Activated T-cell treated with anti-CD3 and anti-CD28 coated beads, Interleukin-2, amount 50 U/mL, for 72 hours (primary cell): ENCODE measurements at places on chromosomes 7 and 10. TPM values are rescaled to one million over a fixed set of nuclear protein-coding genes. Genes with fewer than 3 reads are reported as not detected.

Gene GJC3
- total RNA-seq, result 0.58 TPM

Gene HYAL4
- total RNA-seq, result 0.48 TPM

Gene KCNMA1
- total RNA-seq, result 0.55 TPM

Gene CALN1
- total RNA-seq, result not detected

Gene NME8
- not detected for total RNA-seq

- DNase-seq, result peak; percentile 34
- peaks cover 20% of the 10 kb centered on the region for H3K4me1 ChIP-seq
- peaks cover 26% of the 10 kb centered on the region for H3K27me3 ChIP-seq
- peak overlapping the region; percentile 90 for H3K4me3 ChIP-seq
- no peak overlapping the region for H3K27ac ChIP-seq
Observed at GRCh38 chr10:89207801-89208551, 859 bp upstream of the CH25H start.

DNA sequence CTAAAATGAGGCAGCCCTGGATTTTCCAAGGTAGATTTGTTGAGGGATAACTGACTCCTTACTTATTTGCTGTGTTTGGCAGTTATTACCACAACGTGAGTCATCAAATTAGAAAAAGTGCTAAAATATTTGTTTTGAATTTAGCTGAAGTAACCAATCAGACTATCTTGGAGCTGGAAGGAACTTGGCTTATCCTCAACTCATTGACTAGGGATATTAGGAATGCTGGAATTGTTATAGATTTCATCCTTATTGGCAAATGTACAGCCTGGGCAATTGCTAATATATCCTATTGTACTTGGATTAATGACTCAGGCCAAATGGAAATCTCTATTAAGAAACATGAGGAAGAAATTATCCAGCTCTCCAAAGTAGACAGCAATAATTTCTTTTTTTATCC, 1189.0 kb upstream of the LRRN3 start:
- H3K27me3 ChIP-seq, result no peaks in the 10 kb centered on the region
- no peaks in the 10 kb centered on the region for H3K4me1 ChIP-seq

DNA sequence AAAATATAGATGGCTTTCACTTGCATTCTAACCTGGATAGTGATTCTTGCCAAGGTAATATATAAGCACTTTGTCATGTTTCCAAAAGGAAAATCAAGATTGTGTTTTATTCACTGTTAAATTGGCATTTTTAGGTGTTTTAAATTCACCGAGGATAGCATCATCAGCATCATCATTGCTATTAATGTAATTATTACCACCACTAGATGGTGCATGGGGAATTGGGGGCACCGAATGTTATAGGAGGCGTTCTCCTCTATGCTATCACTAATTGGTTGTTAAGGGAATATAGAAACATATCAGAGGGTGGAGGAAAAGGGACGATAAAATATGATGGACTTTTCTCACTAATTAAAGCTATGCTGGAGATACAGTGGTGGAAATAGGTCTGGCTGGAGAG, 95.5 kb downstream of the CELF2 start:
- H3K27me3 ChIP-seq, result no peaks in the 10 kb centered on the region
- H3K27ac ChIP-seq, result peak overlapping the region; percentile 82
- H3K36me3 ChIP-seq, result peaks cover 2% of the 10 kb centered on the region
- peak overlapping the region; percentile 78 for H3K4me3 ChIP-seq
- peaks cover 27% of the 10 kb centered on the region for H3K4me1 ChIP-seq

DNA sequence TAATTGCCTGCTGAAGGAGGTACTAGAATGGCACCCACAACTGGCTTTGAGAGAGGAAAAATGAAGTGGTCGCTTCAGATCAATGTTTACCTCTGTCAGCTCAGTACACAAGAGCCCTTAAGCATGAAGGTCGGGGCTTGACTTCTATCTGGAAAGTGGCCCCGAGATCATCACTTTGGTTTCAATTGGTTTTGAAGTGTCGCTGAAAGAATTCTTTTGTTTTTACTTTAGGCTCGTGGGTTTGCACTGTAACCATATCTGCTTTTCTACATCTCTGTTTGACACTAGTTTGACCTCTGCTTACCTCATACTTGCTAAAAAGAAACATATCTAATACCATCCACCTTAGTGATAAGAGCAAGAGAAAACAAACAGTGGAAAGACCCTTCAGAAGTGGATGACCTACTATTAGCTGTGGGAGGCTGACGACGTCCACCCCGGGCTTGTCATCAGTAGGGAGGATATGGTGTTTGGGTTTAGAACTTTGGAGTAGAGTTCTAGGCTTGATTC, 361.8 kb downstream of the GATA3 start:
- peak overlapping the region; percentile 91 for H3K27ac ChIP-seq
- H3K36me3 ChIP-seq, result no peaks in the 10 kb centered on the region
- H3K4me3 ChIP-seq, result peak overlapping the region; percentile 75
- H3K4me1 ChIP-seq, result peaks cover 53% of the 10 kb centered on the region
- H3K27me3 ChIP-seq, result no peaks in the 10 kb centered on the region

DNA sequence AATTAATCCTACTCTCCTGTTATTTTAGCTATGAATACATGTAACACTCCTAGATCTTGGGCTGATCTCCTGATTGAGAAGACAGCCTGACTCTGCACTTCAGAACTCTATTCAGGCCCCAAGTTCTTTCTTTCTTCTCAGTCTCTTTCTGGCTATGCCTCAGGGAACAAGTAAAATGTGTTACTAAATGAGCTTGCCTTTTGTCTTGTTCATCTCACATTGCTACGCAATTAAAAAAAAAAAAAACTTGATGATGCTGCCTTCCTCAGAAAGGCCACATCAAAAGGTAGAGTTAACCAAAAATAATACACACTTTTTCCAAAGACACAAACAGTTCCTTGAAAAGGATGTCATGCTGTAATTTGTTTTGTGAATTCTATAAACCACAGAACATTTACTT, 258.1 kb downstream of the TWIST1 start:
- peaks cover 7% of the 10 kb centered on the region for H3K4me1 ChIP-seq
- H3K36me3 ChIP-seq, result peaks cover 5% of the 10 kb centered on the region
- H3K4me3 ChIP-seq, result no peak overlapping the region
- no peak for DNase-seq

GRCh38 chr7:108094933-108095710, 35.0 kb downstream of the LAMB4 start:
- no peaks in the 10 kb centered on the region for H3K4me1 ChIP-seq
- no peak overlapping the region for H3K27ac ChIP-seq
- H3K36me3 ChIP-seq, result no peaks in the 10 kb centered on the region
- H3K4me3 ChIP-seq, result no peak overlapping the region
- no peak for DNase-seq

DNA sequence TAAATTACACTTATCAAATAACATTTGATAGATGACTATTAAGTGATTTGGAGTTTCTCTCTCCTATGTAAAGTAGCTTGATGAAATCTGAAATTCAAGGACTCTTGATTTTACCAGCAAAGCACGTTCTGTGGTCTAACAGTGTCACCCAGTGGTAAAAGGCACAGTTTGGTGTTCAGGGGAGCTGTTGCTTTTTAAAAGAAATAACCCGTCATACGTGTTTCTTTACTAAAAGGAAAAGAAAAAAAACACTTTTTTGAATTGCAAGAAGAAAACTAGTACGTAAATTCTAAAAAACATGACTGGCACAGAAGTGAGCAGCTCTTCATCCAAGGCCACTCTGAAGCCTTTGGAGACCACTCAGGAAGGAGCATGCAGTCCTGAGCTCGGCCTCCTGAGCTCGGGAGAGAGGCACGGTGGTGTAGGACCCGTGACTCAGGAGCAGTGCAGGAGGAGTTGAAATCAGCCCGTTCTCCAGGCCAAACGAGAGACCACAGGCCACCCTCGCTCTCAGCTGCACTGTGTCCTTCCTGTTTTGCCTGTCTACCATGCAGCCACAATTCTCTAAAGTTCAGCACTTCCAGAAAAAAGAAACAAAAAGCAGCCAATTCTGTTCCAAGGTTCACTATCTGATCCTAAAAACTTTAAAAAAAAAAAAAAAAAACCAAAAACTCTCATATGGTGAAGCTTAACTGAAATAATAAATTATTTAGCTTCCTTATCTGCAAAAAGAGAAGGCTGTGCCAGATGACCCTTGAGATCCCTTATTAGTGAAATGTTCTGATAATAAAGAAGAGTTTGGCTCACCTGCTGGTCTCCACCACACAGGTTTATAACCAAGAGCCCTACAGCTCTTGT, 212.6 kb upstream of the FRMD4A start:
- peak; percentile 38 for DNase-seq
- peak overlapping the region; percentile 89 for H3K27ac ChIP-seq
- H3K4me3 ChIP-seq, result peak overlapping the region; percentile 63
- no peaks in the 10 kb centered on the region for H3K27me3 ChIP-seq

DNA sequence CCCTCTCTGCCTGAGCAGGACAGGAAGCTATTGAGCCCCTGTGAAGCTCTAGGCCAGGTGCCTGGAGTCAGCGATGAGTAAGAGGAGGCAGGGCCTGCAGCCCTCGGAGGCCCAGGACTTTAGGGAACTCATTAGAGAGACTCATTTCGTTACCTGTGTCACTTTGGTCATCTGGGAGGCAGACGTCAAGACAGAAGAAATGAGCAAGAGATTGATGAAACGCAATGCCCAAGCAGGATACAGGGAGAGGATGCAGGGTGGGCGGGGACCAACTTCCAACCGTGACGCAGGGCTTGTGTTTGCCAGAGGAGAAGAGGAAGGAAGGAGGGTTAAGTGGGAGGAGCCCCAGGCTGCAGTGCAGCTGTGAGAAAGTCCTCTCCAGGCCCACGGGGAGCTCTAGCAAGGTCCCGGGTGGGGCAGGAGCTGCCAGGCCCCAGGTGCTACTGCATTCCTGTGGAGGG, 26.4 kb upstream of the GNA12 start:
- peak overlapping the region; percentile 14 for H3K27ac ChIP-seq
- H3K27me3 ChIP-seq, result no peaks in the 10 kb centered on the region
- H3K4me1 ChIP-seq, result peaks cover 52% of the 10 kb centered on the region
- peak overlapping the region; percentile 58 for H3K4me3 ChIP-seq
- peak; percentile 61 for DNase-seq

GRCh38 chr7:37352974-37353948, 95.4 kb downstream of the ELMO1 start:
- H3K36me3 ChIP-seq, result peaks cover 6% of the 10 kb centered on the region
- peak; percentile 79 for DNase-seq
- H3K4me3 ChIP-seq, result peak overlapping the region; percentile 92

- no peaks in the 10 kb centered on the region for H3K27me3 ChIP-seq
- no peak overlapping the region for H3K27ac ChIP-seq
- no peaks in the 10 kb centered on the region for H3K4me1 ChIP-seq
- DNase-seq, result no peak
Observed at GRCh38 chr10:1187151-1187854, 131.1 kb downstream of the WDR37 start.
